ENCODE measurements at places on chromosomes 6 and 20.

DNA sequence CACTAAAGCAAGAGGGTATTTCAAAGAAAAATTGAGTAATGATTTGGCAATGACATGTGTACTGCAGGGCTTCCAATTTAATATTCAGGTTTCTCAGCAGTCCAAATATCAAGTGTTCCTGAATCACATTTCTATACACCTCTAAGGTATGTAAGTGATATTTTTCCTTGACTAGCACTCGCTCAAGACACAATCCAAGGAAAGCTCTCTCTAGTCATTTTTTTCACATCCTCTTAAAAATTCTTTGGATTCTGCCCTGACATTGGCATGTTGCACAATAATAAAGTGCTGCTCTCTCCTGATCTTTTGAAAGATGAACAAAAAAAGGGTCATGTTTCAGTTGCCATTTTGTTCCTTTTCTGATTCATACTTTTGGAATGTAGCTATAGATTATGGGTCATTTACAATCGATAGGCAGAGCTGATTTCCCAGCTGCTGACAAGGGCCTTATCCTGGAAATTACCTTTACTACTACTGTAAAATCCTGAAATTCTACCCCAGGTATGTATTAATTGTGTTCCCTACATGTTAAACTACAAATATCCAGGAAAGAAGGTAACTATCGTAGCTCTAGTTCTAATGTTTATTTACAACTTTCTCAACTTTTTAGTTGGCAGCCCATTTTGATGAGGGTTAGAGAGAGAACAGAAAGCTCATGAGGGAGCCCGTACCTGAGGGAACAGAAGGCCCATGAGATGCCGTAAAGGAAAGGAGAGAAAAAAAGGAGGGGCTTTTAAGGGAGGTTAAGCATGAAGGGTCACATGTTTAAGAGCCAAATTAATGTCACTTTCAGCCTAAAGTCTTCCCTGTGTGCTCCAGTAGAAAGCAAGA is 22.2 kb upstream of the ADGRG6 start:
- no peak for DNase-seq

- DNase-seq: no peak
Observed at GRCh38 chr6:88492824-88493223, 326.7 kb upstream of the CNR1 start.

- no peak for DNase-seq
Observed at GRCh38 chr6:135114355-135115145, 59.9 kb upstream of the HBS1L start.

DNA sequence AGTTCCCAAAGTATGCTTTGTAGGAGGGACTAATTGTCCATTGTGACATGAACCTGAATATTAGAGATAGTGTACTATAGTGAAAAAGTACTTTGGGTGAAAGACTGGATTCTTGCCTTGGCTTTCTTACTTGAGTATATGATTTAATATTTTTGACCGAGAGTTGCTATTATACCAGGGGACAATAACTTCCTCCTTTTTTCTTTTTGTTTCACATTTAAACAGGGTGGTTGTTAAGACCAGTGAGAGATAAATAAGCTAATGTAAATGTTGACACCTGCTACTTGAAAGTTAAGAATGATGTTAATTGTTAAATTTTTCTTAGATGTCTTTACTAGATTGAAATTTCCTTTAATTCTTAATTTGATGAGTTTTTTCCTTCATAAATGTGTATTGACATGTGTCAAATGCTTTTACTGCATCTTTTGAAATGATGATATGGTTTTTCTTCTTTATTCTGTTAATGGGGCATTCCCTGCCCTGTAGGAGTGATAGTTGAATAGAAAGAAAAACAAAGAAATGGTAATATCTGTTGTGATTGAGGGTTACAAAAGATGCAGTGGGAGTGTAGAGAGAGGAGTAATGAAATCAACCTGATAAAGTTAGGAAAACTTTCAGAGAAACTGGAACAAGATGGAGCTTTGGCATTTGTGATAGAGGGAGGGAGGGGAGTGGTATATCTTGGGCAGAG is 48.4 kb downstream of the ZFAND3 start:
- no peak for DNase-seq

GRCh38 chr6:40022867-40023266 is 88.6 kb upstream of the MOCS1 start:
- DNase-seq: no peak

GRCh38 chr6:137432054-137432611 is 62.1 kb downstream of the OLIG3 start:
- no peak for DNase-seq
